Activated CD4-positive, alpha-beta memory T cell treated with anti-CD3 and anti-CD28 coated beads, Interleukin-2, amount 10 ng/mL, durations not matched to agents 7 days and 5 days (primary cell): ENCODE measurements at places on chromosomes 16 and 17.

DNA sequence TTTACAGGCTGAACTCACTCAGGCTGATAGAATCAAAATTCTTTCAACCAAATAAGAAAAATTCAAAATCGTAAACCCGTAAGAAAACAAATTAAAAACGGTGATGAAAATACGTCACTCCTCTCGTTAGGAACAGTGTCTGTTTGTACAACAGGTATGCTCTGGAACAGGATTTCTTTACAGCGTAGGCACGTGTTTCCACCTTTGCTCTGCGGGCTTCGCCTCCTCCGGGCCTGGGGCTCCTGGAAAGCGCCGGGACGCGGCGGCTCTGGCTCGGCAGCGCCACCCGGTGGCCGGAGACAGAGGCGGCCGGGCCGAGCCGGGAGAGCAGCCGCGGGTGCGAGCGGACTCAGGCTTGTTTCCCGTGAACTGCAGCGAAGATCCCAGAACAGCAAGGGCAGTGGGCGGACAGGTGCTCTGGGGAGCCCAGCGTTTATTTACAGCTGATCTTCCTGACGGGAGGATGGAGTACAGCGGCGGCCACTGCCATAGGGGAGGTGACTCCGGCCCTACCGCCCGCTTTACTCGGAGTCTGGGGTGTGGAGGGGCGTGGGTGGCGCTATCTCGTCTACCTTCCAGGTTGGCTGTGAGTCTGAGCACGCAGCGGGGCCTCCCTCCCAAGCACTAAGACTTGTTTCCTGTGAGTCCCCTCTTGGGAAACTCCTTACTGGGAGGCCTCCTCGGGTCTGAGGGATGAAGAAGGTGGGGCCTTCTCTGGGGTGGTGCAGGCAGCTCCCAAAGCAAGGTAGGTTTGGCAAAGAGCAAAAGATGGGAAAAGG, 40.5 kb upstream of the ATP2A3 start:
- DNase-seq: peak; percentile 66

DNA sequence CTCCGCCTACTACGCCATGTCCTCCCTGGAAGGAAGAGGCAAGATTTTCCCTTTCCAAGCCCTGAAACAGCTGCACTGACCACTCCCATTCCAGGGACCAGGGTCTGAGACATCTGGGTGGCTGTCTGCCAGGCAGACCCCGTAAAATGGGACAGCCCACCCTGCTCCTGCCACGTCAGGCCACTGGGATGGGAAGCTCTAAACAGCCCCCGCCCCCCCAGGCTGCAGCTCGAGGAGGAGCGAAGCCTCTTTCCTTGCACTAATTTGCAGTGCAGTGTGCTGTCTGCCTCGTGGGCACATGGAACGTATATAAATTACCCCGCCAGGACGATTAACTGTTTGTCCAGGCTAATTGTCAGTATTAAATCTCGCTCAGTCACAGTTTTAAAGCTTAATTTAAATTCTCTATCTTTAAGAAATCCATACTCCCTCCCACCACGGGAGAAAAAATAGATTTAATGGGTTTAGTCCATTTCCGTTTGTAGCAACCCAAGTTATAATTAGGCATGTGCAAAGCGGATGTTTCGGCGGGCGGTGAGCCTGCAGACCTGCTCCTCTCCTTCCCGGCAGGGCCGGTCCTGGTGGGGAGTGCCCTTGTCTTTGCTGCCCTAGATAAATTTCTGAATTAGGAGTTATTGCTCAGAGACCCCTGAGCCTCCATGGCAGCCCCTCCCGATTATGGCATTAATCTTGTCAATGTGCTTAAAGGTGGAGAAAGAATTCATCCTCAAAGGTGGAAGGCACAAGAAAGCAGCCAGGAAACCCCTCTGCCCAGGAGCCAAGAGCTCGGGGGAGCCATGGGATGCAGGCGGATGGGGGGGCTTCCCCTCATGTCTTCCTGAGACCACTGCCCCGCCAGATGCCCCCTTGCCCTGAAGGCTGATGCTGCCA, 268.0 kb upstream of the TNRC6C start:
- DNase-seq: peak; percentile 50

GRCh38 chr17:56690441-56691291, 97.2 kb downstream of the NOG start:
- DNase-seq: no peak

DNA sequence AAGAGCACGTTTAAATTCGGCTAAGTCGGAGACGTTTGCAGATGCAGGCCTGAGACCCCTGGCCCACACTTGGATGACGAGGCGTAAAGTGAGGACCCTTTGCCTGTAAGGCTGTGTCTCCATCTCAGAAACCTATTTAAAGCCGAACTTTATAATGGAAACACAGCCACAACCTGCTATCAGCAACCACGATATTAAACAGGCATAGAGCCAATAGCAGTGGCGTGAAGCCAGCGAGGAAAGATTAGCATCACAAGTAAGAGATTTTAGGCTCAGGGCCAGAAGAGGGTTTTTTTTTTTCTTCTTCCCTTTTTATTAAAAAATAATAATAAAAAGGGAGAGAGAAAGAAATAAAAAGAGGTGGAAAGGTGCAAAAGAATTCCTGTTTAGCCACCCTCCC, 111.3 kb upstream of the NOL11 start:
- DNase-seq: no peak

DNA sequence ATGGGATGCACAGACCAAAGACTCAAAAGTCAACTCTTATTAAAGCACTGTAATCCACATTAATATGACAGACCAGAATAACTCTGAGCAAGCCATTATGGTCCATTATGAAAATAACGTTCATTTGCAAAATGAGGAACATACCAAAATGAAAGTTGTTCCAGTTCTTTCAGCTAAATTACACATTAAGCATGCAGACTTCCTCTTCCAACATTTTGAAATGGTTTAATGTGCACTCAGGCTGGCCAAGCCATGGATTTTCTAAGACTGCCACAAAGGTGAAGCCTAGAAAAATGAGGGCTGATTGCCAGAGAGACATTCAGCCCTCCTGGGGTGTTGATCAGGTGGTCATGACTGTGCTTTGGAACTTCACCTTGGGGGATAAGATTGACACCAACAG, 56.7 kb upstream of the NOG start:
- DNase-seq: no peak

DNA sequence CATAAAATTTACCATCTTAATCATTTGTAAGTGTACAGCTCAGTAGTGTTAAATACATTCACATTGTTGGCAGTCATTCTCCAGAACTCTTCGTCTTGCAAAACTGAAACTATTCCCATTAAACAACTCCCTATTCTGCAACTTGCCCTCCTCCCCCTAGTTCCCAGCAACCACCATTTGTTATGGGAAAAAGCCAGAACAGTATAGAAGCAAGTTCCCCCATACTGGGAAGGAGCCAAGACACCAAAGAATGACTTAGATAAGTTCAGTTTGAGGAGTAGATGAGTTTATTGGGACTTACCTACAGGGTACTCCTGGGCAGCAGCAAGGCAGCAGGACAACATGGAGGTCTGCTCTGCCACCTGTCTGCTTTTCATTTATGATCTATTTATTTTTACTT, 39.3 kb upstream of the TEKT1 start:
- no peak for DNase-seq

DNA sequence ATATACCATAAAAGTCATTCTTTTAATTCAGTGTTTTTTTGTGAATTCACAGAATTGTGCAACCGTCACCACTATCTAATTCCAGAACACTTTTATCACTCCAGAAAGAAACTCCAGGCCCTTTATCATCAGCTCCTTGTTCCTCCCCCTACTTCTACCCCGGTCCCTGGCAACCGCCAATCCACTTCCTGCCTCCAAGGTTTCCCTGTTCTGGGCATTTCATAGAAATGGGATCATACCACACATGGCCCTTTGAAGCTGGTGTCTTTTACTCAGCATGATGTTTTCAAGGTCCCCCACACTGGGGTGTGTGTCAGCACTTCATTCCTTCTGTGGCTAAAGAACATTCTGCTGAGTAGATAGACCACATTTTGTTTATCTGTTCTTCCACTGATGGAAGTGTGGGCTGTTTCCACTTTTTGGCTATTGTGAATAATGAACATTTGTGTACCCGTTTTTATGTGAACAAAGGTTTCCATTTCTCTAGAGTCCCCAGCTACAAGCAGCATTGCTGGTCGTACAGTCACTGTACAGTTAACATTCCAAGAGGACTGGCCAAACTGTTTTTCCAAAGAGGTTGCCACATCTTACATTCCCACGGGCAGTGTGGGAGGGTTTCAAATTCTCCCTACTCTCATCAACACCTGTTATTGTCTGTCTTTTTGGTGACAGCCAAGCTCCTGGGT, 75.8 kb upstream of the ZNF469 start:
- DNase-seq: no peak
